ENCODE measurements at places on chromosomes 7 and 10.

DNA sequence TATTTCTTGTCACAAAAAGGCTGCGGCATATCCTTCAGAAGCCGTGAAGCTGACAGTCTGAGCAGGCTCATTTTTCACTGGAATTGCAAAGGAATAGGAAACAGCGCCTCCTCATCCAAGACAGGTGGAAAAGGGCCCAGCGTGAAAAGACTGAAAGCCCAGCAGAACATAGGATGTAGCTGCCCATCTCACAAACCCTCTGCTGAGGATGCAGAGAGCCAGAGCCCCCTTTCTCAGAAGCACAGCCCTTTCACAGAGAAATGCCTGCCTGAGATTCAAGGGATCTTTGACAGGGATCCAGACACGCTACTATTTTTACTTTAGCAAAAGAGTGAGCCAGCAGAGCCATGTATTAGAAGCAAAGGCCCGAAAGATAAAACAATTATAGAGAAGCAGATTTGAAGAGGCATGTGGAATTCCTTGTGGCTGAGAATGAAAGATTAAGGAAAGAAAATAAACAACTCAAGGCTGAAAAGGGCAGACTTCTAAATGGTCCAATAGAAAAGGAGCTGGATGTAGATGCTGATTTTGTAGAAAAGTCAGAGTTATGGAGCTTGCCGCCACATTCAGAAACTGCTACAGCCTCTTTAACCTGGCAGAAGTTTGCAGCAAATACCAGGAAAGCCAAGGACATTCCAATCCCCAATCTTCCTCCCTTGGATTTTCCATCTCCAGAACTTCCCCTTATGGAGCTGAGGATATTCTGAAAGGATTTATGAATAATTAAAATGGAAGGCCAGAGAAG lies 36.9 kb downstream of the GDI2 start:
- no peak for DNase-seq

- no peak for DNase-seq
Observed at GRCh38 chr10:121062115-121062514, 211.0 kb downstream of the WDR11 start.

DNA sequence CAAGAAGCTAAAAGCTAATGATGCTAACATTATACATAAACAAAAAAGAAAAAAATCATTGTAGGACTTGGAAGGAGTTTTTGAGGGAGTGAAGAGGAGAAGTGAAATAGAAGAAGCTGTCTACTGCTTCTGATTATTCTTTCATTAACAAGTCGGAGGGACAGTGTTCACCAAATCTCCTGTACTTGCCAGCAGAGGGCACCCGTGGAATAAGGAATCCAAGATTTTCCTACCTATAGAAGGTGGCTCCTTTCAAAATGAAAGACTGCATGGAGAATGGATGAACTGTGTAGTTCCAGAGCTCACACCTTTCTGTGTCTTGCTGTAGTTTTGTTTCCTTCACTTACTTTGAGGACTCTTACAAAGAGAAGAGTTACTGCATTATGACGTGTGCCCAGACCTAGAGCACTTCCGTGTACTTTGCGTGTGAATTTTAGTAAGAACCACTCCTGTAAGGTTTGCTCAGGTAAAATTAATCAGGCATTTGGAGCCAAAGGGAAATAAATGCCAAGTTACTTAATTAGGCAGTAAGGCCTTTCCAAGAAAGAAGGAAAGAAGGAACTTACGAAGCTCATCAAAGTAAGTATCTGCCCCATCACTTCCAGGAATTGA lies 145.1 kb downstream of the SEMA3D start:
- DNase-seq: no peak

DNA sequence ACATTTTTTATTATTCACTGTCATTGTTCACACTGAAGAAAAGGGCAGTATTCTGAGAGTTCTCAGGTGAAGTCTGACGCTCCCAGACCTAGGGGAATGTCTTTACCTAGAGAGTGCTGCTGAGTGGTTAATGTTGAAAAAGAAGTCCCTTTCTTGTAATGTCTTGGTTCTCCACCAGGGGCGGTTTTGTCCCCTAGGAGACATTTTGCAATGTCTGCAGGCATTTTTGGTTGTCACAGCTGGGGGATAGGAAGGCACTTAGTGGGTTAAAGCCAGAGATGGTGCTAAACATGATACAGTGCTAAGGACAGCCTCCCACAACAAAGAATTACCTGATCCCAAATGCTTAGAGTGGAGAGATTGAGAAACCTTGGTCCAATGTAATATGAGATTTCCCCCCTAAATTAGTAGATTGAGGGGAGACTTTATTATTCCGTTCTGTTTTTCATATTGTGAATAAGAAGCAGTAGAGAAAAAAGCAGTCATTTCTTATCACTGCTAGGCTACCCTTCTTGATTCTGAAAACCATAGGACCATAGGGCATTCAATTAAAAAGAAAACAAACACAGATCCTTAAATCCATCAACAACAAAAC lies 13.1 kb downstream of the UMAD1 start:
- DNase-seq: no peak

DNA sequence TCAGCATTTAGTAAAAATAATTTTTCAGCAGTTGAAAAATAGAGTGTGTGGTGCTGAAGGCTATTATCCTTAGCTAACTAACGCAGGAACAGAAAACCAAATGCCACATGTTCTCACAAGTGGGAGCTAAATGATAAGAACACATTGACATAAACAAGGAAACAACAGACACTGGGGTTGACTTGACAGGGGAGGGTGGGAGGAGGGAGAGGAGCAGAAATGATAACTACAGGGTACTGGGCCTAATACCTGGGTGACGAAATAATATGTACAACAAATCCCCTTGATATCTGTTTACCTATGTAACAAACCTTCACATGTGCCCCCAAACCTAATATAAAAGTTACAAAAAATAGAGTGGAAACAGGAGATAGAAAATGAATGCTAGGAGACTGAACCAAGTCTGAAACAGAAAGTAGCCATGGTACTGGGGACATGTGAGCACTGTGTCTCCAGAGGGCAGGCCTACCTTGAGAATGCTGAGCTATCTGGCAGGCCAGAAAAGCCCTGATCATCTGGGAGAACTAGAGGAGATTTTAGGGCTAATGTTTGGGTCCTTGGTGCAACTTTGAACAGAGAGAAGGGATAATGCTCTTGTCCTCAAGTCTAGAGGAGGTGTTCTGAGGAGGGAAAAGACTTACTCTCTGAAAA lies 4.7 kb upstream of the EFCAB10 start:
- DNase-seq: no peak

DNA sequence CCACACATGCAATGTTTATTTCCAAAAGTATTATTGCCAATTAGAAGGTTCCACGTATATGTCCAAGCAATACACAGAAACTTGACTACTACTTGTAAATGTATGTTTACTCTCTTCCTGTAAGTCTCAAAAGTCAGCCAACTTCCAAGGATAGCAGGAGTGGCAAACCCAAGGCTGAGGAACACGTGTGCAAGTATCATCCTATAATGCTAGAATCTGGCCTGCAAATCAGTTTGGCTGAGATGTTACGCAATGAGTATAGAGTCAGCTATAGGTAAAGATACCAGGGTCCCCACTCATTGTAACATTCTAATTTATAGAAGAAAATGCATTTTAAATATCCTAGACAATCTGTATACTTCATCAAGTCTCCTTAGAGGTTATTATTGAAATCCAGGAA lies 34.7 kb downstream of the CYTH3 start:
- no peak for DNase-seq

- DNase-seq: no peak
Observed at GRCh38 chr10:123748711-123749110, 82.6 kb downstream of the GPR26 start.

- no peak for DNase-seq
Observed at GRCh38 chr7:134255814-134256213, 60.9 kb downstream of the SLC35B4 start.

- no peak for DNase-seq
Observed at GRCh38 chr7:9231630-9232121, 798.3 kb downstream of the NXPH1 start.

DNA sequence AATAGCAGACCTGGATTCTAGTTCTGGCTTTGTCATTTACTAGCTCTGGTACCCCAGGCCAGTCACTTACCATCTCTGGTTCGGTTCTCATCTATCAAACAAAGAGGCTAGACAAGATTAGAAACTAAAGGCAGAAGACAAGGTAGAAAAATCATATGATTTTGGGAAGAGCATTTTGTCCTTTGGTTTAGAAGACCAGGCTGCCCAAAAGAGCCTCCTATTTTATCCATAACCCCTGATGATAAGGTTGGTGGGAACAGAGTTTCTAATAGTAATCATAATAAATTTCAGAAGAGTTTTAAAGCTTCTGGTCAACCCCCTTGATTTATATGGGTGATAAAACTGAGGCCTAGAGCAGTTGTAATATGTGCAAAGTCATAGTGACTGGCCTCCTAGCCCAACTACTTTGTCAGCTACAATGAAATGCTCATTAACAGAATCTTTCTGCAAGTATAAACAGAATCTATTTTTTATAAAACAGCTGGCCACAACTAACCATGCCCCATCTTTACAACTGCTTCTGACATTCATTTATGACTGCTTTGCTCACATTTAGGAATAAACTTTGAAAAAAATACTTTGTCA lies 23.4 kb downstream of the COX15 start:
- no peak for DNase-seq

DNA sequence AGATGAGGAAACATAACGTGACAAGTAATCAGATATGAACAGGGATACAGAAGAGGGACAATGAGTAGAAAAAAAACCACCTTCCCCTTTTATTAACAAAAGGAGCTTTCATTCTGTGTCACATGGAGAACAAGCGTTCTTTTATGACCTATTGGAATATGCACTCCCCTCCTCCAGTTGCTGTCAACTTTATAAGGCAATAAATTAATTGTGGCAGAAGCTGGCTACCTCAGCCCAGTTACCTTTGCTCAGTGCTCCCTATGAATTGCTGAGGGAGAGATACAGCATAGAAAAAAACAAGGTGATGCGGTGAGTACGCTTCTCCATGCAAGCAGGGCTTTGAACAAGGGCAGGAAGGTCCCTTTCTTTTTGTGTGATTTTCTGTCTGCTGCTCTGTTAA lies at the start of gene MGAM2:
Gene MGAM2 (plus strand): TSS at position 220 of the 400 bp plus-strand sequence. CDS start 5,156 bp downstream, outside the sequence.
- no peak for DNase-seq

DNA sequence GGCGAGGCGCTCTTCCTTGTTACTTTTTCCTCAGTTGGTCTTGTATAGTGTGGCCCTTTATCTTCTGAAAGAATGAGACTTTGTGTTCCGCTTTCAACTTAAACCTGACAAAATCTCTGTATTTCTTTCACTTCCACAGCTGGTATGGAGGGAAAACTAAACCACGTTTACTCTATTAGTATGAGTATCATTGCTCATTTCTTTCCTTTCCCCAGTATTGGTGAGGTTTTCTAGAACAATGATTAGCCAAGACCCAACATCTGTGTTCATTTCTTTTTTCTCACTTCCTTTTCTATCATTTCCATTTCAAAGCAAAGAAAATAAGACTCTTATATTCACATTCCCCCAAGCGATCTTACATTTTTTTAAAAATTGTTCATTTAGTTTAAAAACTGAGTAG lies 165.3 kb downstream of the PAXIP1 start:
- no peak for DNase-seq

DNA sequence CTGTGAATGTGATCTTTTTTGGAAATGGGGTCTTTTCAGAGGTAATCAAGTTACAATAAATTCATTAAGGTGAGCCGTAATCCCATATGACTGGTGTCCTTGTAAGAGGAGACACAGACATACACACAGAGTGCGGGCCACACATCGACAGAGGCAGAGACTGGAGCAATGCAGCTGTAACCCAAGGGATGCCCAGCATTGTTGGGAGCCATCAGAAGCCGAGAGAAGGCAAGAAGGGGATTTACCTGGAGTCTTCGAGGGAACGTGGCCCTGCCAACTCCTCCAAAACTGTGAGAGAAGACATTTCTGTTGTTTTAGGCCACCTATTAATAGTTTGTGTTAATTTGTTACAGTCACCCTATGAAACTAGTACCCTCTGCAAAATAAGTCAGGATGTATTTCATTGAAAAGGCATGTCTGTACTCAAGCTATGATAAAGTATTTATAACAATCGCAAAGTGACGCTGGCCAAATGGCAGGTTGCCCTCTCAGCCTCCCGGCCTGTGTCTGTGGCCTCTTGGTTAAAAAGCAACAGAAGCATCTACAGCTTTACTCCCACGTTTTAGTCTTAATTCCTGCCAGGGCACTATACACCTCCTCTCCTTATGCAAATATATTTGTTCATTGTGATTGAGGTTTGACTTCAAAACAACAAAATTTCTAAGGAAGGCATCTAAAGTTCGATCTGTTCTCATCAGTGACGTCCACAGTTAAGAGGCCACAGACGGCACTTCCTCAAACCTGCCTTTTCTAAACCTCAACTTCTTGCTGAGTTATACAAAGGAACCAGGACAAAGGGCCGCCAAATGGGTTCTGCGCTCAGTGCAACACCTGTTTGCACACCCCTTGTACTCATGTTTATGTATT lies 46.8 kb downstream of the HIPK2 start:
- no peak for DNase-seq

GRCh38 chr7:71657386-71657785 lies 525.4 kb downstream of the GALNT17 start:
- no peak for DNase-seq

DNA sequence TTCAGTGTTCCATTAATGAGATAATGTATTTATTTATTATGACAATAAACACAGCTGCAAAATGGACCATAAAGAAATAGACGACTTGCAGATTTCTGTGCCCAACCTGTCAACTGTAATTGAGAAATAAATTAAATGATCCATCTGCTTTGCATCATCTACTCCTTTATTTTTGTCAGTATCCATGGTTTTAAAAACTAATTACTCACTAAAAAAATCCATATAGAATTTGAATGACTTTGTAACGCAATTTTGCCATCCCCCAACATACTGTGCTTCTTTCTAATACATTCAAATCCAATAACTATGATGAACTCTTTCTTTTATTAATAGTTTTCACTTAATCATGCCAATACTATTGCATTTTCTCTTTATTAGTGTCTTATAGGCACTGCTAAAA lies 388.5 kb upstream of the SORCS1 start:
- DNase-seq: no peak

GRCh38 chr10:13247784-13248183 lies 13.6 kb upstream of the UCMA start:
- no peak for DNase-seq

DNA sequence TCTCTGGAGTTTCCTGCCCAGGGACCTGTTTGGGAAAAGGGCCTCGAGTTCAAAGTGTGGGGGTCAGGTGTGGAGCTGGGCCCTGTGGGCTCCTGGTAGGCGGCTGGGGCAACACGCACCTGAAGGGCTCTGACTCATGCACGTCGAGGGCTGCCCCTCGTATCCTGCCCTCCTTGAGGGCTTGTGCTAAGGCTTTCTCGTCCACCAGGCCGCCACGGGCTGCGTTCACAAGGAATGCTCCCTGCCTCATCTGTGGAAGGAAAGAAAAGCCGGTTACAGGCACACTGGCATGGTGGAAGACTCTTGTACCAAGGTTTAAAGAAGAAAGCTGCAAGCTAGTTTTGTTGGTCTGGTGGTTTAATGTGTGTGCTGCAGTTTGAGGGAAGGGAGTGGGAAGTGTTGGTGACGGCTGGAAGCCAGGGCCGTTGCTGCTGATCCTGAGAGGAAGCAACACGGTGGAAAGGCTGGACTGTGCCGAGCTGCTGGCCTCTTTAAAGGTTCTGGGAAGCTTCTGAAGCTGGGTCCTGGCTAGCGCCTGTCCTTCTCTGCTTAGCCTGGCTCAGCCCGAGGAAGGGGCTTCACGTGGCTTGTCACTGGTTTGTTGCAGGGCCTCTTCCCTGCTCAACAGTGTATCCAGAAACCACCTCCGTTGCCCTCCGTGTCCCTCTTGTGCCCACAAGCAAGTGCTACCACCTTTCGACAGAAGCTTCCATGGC lies 52.0 kb downstream of the ZRANB1 start:
- no peak for DNase-seq
